ENCODE measurements at places on chromosomes 1 and 21.
A peak's percentile ranks its signal among the peaks of the same experiment; 100 is the strongest.

GRCh38 chr1:7511381-7511780 is 259.7 kb upstream of the VAMP3 start:
- no peak for DNase-seq

GRCh38 chr1:67142931-67143330 is 8.2 kb upstream of the C1orf141 start:
- peak; percentile 22 for DNase-seq

DNA sequence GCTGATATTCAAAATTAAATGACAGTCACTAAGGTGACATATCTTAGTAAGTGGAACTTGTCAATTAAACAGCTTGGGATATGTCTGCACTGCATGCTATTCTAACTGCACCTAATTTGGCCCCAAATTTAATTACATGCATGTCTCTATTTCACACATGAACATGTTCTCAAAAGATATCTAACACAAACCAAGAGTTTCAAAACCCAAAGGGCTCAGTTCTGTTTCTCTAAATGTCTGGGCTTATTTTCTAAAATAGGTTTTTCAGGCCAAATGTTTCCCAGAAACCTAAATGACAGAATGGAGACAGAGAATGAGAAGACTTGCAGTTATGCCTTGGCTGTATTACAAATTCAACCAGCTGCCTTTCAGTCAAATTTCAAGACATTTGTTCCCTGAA is 11.3 kb downstream of the RAB29 start:
- no peak for DNase-seq

- no peak for DNase-seq
Observed at GRCh38 chr1:35475856-35476674, 81.1 kb downstream of the KIAA0319L start.

- no peak for DNase-seq
Observed at GRCh38 chr1:155012776-155013602, 10.4 kb downstream of the ZBTB7B start.

GRCh38 chr1:1616045-1616790 is 918 bp downstream of the MIB2 start:
- peak; percentile 57 for DNase-seq

- DNase-seq = peak; percentile 12
Observed at GRCh38 chr1:180881806-180882509, 30.7 kb upstream of the KIAA1614 start.

GRCh38 chr1:46302641-46303037 is 777 bp downstream of the LRRC41 start:
- no peak for DNase-seq

- peak; percentile 84 for DNase-seq
Observed at GRCh38 chr1:27365372-27366112, 1.2 kb downstream of the MAP3K6 start.

All from CD4-positive, alpha-beta T cell treated with Interleukin-10 for 1 hour (primary cell).